ENCODE measurements at places on chromosomes 4 and X. TPM values are rescaled to one million over a fixed set of nuclear protein-coding genes. Genes with fewer than 3 reads are reported as not detected.

The F11 gene
- total RNA-seq, result not detected

The GRIA2 gene
- 0.29 TPM for total RNA-seq

The FGF13 gene
- 24.2 TPM for total RNA-seq

The TRAM1L1 gene
- 2.8 TPM for total RNA-seq

The ASMT gene
- total RNA-seq, result 0.90 TPM

The LEF1 gene
- total RNA-seq, result 101 TPM

DNA sequence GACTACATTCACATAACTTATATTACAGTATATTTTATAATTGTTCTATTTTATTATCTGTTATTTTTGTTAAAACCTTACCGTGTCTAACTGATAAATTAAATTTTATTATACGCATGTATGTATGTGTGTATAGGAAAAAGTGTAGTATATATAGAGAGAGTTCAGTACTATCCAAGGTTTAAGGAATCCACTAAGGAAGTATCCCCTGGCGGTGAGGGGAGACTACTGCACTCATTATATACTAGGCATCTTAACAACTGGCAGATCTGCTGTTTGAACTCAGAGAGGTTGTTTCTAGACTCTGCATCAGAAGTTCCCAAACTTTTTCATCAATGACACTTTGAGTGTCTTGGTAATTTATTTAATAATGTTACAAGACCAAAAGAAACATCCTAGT lies 70.9 kb downstream of the NDST4 start:
- DNase-seq, result peak; percentile 33

DNA sequence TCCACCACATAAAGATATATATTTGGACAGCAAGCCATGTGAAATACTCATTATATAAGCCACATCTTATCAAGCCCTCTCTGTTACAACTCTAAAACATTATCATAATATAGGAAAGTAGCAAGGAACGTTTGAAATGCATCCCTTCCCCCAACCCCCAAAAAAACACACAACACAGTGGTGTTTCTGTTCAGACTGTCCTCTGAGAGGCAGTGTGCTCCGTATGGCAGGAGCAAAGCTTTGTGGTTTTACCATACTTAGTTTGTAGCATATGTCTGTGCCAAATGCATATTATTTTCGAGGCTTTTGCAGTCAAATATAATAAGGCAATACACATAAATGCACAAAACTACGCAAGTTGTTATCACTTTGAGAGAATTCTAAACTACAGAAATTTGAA lies 194.2 kb downstream of the RAPGEF2 start:
- DNase-seq, result peak; percentile 57

DNA sequence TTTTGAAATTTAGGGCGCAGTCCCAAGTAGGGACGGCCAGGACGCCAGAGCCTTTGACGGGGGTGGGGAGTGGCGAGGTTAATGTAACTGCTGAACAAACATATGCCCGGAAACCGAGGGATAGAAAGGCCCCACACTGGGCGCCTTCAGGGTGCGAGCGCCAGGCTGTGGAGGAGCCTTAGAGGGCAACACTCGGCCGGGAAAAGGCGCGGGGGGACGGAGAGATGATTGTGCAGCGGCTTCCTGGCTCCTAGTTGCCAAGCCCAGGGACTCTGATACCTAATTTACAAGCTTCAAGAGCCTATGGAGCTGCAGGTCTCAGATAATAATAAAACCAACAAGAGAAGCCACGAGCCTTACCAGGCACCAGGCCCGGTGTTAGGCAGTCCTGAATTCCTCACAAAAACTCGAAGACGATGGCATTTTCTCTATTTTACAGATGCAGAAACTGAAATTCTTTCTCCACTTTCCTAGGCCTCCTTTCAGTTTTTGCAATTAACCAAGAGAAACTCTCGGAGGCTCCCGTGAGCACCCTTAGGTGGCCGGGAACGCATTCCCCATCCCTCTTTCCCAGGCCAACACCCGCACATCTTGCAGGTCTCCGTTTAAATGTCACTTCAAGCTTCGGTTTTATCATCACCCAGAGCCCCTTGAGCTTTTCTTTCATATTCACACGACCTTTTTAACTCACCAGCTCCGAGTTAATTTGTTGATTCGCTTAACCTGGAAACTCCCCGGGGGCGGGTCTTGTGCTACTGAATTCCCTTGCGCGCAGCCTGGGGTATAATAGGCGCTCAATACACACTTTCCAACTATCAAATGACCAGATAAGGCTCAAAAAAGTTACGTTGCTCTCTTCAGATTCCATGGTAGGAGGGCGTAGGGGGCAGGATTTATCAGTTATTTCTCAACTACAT lies 6.4 kb upstream of the GSX2 start:
- DNase-seq, result no peak

GRCh38 chr4:123073650-123074049 lies 151.3 kb upstream of the NUDT6 start:
- no peak for DNase-seq

DNA sequence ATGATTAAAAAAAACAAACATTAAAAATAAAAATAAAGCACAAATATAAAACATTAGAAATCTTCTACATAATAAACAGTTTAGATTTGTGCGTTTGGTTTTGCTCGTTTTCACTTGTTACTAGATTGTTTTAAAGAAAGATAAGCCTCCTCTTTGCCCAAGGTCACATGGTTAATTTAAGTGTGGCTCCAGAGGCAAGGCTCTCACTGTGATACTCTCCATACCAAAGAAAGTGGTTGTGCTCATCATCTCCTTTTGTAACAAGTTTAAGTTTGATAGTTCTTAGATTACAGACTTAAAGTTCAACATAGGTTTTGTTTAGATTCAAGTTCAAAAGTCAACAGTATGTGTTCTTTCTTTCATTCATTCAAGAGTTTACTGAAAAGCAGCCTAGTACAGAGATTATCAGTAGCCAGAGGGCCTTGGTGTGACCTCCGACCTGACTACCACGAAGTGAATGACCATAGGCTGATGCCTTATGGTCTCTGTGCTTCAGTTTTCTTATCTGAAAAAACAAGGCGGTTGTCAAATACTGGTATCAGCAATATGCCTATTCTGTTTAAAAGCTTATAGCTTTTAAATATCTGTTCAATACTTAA lies 133.2 kb downstream of the ZAR1 start:
- DNase-seq, result no peak

GRCh38 chr4:154086247-154086646 lies 297.4 kb upstream of the SFRP2 start:
- no peak for DNase-seq

DNA sequence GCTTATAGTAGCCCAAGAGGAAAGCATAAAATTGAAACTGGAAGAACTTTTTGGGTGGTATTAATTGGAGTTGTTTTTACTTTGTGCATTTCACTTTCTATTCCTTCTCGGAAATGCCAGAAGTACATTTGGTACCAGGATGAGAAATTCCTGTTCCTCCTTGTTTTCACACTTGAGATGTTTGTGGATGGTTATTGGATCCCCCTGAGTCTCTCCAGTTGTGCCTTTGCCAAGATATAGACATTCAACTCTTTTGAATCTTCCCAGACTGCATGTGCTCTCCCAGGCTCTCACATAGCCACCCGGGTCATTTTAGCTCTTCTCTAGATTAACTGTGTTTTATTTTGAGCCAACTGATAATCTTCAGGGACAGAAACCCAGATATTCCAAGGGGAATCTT lies 120.5 kb downstream of the AFF1 start:
- DNase-seq, result no peak

- no peak for DNase-seq
Observed at GRCh38 chr4:79163981-79164490, 161.8 kb downstream of the NAA11 start.

GRCh38 chr4:87910795-87911194 lies 64.7 kb upstream of the SPP1 start:
- DNase-seq, result no peak

DNA sequence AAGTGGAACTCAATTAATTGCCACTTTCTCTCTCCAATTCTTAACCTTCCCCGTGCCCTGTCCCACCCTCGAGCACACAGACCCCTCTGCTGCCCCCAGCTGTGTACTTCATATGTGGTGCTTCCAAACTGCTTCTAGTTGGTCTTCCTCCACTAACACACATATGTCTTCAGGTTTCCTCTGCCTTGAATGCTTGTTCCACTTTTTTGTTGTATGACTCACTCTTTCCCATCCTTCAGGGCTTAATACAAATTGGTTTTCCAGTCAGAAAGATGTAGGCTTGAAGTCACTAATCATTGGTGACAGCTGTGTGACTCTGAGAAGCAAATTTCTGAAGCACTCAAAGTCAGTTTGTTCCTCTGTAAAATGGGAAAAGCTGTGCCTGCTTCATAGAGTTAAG lies 30.6 kb downstream of the TRIM2 start:
- no peak for DNase-seq

GRCh38 chrX:12911122-12911470 lies 4.7 kb downstream of the TLR8 start:
- no peak for DNase-seq

GRCh38 chr4:8760561-8760960 lies 111.1 kb downstream of the HMX1 start:
- DNase-seq, result no peak

GRCh38 chr4:128513664-128514484 lies 226.3 kb upstream of the PGRMC2 start:
- no peak for DNase-seq

- no peak for DNase-seq
Observed at GRCh38 chrX:20362268-20363267, 95.9 kb upstream of the RPS6KA3 start.

- no peak for DNase-seq
Observed at GRCh38 chr4:8377103-8378075, 63.1 kb downstream of the ACOX3 start.

DNA sequence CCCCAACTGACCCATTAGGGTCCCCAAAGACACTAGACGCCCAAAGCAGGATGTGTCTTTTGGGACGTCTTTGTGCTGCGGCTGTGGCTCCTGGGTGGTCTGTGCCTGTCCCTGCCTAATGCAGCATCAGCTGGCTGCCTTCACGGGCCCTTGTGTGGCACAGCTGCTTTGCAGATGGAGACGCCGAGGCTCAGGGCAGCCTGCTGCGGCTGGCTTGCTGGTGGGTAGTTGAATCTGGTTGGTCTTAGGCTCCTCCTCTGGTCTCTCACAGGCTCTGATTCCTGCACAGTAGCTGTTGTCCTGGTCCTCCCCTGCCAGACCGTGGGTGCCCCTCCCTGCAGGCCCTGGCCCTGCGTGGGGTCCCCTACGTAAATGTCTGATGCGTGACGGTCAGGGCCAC lies 8.1 kb downstream of the CPZ start:
- no peak for DNase-seq

DNA sequence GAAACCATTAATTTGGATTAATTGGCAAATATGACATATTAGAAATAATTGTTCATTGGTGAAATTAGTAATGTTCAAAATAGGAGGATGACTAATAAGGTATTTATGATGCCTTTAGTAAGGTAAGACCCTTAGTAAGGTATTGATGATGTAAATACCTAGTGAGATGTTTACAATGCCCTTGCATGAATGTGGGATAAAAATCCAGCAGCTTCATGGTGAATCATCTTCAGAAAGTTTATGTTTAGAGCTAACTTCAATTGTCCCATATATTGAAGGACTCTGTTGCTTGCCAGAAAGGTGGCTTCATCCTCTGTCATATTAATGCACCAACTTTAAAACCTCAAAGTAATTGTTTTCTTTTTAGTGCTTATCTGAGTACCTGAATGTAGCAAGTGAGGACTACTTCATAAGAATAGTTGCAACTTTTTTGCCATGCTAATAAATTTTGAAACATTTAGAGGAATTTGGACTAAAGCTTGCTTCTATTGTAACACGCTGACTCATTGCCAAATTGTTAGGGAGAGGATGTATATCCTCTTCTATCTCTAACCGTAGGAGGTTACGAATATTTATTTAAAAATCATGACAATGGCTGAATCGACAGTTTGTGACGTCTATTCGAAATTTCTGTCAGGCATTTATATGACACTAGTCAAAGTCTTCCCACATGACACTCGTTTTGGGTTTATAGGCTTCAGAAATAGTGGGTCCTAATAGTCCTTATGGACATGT lies 174.1 kb upstream of the HS3ST1 start:
- no peak for DNase-seq

GRCh38 chr4:123976285-123976684 lies 579.7 kb downstream of the SPRY1 start:
- DNase-seq, result no peak

DNA sequence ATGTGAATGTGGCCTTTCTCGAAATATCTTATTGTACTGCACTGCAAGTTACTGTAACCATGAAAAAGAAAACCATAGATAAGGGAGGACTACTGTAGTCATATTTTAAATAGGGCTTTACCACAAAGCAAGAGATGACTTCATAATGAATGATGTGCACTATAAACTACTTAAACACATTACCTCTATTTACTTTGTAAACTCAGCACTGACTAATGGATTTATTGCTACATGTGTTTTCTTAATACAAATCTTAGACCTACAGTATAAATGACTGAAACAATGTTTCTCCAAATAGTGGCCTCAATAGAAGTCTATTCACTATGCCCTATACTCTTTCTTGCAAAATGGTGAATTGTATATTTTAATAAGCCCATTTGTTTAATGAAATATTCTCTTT lies 61.1 kb downstream of the HDX start:
- no peak for DNase-seq

DNA sequence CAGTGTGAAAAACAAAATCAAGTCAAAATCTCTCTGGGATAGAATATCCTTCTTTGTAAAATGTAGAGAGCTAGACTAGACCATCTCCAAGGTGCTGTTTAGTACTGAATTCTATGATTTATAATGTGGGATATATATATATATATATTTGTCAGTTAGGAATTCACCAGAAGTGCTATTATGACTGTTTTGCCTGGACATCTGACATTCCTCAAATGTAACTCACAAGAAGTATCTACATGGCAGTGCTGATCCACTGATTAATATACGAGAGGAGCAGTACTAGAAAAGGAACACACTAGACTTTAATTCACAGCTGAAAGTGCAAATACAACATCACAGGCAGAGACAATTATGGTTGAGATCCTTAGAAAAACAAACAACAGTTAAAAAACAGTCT lies 208.9 kb downstream of the GBA3 start:
- DNase-seq, result no peak

DNA sequence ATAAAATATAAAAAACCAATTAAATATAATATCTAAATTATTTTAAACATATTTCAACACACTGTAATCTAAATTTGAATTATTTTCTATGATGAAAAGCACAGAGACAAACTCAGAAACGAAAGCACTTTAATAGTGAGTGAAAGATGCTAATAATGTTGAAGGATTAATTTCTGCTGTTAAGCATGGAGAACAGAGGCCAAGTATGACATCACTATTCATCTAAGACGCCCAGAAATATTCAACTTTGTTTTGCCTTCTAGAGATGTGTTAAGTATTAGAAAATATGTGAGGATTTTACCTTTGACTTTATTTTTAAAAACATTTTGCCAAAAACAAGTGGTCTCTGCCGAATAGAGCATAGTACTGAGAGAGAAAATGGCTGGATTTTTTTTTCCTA lies 19.3 kb downstream of the ARHGEF6 start:
- DNase-seq, result no peak

GRCh38 chr4:89660444-89661172 lies 176.4 kb downstream of the SNCA start:
- no peak for DNase-seq

DNA sequence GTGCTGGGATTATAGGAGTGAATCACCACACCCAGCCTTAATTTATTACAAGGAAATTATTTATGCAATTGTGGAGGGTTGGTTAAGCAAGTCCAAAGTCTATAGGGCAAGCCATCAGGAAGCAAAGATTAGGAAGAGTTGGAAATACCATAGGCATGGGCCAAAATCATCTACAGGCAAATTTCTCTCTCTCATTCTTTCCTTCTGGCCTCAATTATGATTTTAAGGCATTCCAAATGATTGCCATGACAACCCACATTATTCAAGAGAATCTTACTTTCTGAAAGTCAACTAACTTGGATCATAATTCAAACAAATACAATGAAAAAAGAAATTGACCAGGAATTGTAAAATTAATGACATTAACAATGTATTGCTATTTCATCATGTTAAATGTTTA lies 400.8 kb downstream of the GPM6A start:
- no peak for DNase-seq
